ENCODE measurements at places on chromosomes 7 and 10. TPM values are rescaled to one million over a fixed set of nuclear protein-coding genes. Genes with fewer than 3 reads are reported as not detected.

DNA sequence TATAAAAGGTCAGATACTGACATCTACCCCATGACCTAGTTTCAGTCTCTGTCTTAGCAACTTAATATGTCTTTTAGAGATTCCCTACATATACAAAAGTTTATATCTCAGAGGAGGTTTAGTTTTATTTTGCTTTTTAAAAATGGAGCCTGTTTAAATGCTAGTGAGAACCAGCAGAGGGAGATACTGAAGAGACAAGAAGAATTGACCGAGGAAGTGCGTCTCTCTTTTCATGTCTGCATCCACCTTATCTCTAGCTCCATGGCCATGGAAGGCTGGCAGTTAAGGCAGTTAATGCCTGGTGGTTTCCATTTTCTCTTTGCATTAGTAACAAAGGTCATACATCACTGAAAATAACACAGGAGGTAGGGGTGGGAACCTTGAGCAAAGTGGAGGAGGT is 10.7 kb downstream of the SUV39H2 start:
- no peaks in the 10 kb centered on the region for H3K36me3 ChIP-seq
- H3K27ac ChIP-seq: no peak overlapping the region
- H3K4me3 ChIP-seq: no peak overlapping the region

The FAM131B gene
- 15.7 TPM for total RNA-seq

DNA sequence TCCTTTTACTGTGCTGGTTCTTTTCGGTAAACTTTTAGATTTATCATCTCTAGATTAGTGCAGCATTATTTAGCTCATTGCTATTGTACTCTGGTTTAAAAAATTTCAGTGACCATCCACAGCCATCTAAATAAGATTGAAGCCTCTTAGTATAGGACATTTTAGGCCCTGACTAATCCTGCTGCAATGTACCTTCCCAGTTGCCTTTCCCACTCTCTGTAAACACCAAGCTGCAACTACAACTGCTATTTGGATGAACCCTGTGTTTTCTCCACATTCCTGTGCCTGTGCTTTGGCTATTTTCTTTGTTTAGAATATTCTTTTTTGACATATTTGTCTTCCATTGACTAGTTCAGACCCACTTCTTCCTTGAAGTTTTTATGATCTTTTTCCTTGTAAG is 314.6 kb downstream of the AUTS2 start:
- H3K4me3 ChIP-seq: no peak overlapping the region
- DNase-seq: no peak
- H3K27me3 ChIP-seq: no peaks in the 10 kb centered on the region
- peaks cover 22% of the 10 kb centered on the region for H3K4me1 ChIP-seq
- H3K27ac ChIP-seq: no peak overlapping the region
- no peaks in the 10 kb centered on the region for H3K36me3 ChIP-seq

DNA sequence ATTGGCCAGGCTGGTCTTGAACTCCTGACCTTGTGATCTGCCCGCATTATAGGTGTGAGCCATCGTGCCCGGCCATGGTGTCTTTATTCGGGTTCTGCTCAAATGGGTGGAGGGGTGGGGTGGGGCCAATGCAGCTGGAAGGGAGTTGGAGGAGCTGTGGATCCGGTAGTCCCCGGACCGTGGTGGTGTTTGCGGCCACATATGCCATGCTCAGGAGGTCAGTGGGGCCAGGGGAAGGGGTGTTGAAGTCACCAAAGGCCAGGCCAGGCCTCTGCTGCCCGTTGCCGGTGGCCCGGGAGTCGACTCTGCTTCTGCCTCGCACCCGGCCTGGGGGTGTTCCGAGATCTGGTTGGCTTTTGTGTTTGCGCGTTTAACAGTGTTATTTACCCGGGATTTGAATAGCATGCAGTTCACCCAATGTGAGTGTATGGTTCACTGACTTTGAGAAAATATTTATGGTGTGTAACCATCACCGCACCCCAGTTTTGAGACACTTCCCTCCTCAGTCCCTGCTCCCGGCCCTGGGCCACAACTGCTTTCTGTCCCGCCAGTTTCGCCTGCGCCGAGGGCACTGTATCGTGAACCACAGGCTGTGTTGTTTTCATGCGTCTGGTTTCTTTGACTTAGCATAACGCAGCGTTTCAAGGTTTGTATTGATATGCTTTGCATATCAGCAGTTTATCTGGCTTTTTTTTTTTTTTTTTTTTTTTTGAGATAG is 10.7 kb downstream of the INPP5A start:
- H3K27ac ChIP-seq: no peak overlapping the region
- H3K4me3 ChIP-seq: no peak overlapping the region
- no peaks in the 10 kb centered on the region for H3K4me1 ChIP-seq

DNA sequence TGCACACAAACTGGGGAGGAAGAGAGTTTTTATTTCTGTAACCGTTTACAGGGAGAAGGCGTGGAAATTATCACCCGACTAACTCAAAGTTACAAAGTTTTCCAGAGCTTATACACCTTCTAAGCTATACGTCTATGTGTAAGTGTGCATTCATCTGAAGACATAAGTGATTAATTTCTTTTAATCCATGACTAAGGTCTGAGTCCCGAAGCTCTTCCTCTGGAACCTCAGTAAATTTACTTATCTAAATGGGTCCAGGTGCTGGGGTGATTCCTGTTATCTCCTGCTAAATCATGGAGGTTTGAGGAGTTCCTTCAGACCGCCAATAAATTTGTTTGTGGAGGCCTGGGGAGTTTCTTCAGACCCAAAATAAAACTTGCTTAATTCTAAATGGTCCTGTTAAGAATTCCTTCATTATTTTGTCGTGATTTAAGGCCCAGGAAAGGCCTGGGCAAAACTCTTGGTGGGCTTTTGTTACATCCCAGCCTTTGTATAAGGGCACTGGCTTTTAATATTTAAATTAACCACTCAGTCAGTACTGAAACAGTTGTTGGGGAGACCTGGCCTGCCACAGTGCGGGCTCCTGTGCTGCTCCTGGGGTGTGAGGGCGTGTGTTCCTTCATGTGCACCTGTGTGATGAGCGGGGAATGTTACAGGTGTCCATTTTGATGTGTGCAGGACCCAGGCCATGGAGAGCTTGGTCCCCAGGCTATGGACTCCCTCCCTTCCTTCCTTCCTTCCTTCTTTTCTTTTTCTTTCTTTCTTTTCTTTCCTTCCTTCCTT is 5.8 kb upstream of the METTL27 start:
- DNase-seq: no peak
- H3K36me3 ChIP-seq: no peaks in the 10 kb centered on the region
- no peak overlapping the region for H3K27ac ChIP-seq
- no peak overlapping the region for H3K4me3 ChIP-seq
- H3K27me3 ChIP-seq: no peaks in the 10 kb centered on the region

GRCh38 chr10:45471531-45472310 is 97.7 kb downstream of the ALOX5 start:
- no peak overlapping the region for H3K4me3 ChIP-seq
- no peak overlapping the region for H3K27ac ChIP-seq
- DNase-seq: no peak
- peaks cover 30% of the 10 kb centered on the region for H3K4me1 ChIP-seq

GRCh38 chr7:31382722-31383121 is 42.2 kb upstream of the NEUROD6 start:
- no peak for DNase-seq
- H3K4me1 ChIP-seq: no peaks in the 10 kb centered on the region
- H3K36me3 ChIP-seq: no peaks in the 10 kb centered on the region
- no peak overlapping the region for H3K27ac ChIP-seq

DNA sequence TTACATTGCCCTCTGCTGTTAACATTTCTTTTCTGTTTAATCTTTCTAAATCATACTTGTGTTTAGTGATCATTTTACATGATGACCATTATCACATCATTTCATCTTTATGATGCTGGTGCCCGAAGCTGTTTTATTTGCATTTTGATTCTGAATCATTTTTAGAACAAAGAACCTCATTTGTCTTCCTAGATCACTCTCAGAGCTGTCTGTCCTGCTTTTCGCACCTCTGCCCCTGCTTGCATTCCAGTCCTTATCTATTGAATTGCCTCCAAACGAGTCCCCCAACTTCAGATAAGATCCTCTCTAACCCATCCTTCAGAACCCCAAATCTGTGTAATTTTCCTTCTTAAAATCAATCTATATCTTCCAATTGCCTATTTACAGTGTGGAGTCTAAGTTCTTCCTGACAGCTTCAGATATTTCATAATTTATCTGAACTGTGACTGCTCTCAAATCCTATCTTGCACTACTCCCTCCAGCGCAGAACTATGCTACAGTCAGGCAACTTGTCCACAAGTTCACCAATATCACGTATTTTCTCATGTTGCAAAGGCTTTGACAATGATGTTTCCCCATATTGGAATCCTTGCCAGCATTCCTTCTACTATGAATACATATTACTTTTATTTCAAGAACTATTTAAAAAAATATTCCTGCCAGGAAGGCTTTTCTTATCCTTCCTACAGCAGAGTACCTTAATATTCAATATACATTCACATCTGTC is 346.5 kb upstream of the CACNA2D1 start:
- H3K4me1 ChIP-seq: no peaks in the 10 kb centered on the region
- no peak overlapping the region for H3K4me3 ChIP-seq
- H3K27ac ChIP-seq: no peak overlapping the region
- DNase-seq: no peak

The CALHM3 gene
- not detected for total RNA-seq

- peak; percentile 63 for DNase-seq
- no peak overlapping the region for H3K4me3 ChIP-seq
- peaks cover 17% of the 10 kb centered on the region for H3K4me1 ChIP-seq
- peak overlapping the region; percentile 14 for H3K27ac ChIP-seq
- H3K27me3 ChIP-seq: no peaks in the 10 kb centered on the region
Measured at GRCh38 chr7:729140-730000, 2.3 kb upstream of the PRKAR1B start.

DNA sequence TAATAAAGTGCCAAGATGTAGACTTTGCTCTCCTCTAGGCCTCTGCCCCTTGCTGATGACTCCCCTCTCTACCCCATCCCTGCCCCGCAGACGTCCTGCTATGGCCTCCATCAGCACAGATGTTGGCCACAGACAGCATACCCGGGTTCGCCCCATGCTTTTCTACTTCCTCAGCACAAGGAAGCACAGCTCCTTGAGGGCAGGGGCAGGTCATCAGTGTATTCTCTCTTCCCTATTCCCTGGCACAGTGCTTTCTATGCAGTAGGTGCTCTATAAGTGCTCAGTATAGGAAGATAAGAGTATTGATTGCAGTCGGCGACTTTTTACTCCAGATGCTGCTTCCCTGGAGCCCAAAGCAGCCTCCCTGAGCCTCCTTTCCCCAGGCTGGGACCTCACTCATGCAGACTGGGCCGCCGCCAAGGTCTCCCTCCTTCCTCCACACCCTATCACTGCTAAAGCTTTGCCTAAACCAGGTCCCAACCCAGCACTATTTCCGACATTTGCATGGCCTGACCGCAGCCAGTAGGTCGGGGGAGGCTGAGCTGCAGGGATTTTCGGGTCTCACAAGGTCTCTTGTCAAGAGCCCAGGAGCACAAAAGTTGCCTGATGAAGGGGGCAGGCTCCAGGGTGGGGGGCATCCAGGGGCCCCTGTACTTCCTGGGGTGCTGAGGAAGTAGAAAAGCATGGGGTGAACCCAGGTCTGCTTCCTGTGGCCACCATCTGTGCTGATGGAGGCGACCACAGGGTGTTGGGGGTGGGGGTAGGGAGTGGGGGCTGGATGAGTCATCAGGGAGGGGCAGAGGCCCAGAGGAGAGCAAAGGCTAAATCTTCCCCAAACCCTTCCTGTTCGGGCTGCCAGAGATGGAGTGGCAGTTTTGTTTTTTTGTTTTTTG is 8.0 kb downstream of the CALHM3 start:
- no peaks in the 10 kb centered on the region for H3K4me1 ChIP-seq
- no peaks in the 10 kb centered on the region for H3K27me3 ChIP-seq
- H3K36me3 ChIP-seq: no peaks in the 10 kb centered on the region
- no peak overlapping the region for H3K27ac ChIP-seq
- no peak overlapping the region for H3K4me3 ChIP-seq

The IMPDH1 gene
- 23.5 TPM for total RNA-seq

The RASA4B gene
- total RNA-seq: 8.6 TPM

DNA sequence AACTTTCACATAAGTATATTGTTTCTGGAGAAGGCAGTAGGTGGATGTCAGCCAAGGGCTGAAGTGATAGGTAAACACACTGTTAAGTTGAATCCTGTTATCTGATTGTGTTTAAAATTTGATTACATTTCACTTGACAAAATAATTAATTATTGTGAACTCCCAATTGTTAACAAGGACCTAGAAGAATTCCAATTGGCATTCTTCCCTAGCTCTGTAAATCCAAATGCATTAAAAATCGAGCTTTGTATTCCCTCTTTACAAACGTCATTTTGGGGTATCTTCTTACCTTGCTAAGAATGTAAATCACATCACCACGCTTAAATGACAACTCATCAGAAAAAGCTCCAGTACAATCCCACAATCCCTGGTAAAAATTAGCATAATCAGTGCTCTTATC is 179.9 kb downstream of the SKAP2 start:
- no peaks in the 10 kb centered on the region for H3K36me3 ChIP-seq
- no peak overlapping the region for H3K27ac ChIP-seq
- no peaks in the 10 kb centered on the region for H3K27me3 ChIP-seq
- H3K4me1 ChIP-seq: no peaks in the 10 kb centered on the region
- DNase-seq: no peak

The EIF5AL1 gene
- 0.14 TPM for total RNA-seq

DNA sequence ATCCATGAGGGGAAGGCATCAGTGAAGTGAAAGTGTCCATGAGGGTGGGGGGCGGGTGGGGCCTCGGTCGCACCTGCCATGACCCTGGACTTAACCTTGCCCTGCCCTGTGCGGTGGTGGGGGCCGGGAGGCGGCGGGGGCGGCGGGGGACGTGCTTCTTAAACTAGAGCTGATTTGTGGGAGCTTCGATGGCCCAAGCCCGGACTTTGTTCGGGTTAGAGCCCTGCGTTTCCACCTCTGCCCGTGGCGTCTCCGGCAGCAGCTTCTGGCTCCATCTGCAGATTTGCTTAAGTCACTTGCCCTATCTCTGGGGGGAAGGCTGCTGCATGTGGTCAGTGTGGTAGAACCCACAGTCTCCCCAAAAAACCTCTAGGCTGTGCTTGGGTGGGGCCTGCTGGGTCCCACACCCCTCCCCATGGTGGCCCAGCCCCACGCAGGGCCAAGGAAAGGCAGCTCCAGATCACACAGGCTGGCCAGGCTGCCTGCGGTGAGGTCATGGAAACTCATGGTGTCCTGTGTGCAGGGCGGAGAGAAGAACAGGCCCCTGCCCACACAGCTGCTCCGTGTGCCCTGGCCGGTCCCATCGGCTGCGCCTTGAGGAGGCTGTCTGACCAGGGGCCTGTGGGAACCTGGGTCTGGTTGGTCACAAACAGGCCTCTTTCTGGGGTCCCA is 93.2 kb downstream of the INPP5A start:
- H3K4me1 ChIP-seq: no peaks in the 10 kb centered on the region
- no peaks in the 10 kb centered on the region for H3K27me3 ChIP-seq
- H3K27ac ChIP-seq: peak overlapping the region; percentile 97
- DNase-seq: peak; percentile 95

DNA sequence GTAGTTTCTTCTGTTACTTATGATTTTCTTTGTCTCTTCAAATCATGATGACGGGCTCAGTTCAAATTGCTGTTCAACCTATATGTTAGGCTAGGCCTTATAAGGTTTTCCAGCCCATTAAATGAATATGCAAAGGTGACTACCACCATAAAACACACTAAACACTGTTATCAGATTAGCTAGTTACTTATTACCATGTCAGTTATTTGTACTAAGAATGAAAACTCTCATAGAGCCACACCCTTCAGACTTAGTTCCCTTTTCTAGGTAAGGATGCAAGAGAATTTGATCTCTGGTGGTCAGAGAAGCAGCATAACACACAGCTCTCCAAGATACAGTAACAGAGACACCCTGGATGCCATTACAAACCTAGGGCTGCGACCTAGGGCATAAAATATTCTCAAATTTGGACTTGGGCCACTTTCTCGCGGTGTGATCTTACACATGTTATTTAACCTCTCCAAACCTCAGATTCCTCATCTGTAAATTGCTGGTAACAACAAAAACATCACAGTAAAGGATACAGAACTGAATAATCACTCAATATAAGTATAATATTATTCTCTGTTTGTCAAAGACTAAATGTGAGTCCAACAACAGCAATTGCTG is 35.6 kb downstream of the ANKMY2 start:
- DNase-seq: no peak
- peaks cover 12% of the 10 kb centered on the region for H3K36me3 ChIP-seq
- H3K27me3 ChIP-seq: no peaks in the 10 kb centered on the region
- no peaks in the 10 kb centered on the region for H3K4me1 ChIP-seq
- H3K4me3 ChIP-seq: no peak overlapping the region
